ENCODE measurements at places on chromosomes 3 and 15.

DNA sequence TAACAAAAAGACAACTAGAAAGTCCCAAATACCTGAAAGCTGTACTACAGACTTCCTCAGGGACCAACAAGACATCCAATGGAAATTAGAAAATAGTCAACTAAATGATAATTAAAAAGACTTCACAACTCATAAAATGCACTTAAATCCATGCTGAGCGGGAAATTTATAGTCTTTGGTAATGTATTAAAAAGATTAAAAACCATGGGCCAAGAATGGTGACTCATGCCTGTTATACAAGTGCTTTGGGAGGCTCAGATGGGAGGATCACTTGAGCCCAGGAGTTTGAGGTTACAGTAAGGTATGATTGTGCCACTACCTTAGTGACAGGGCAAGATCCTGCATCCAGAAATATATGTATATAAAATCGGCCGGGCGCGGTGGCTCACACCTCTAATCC lies 45.0 kb downstream of the CPEB1 start:
- no peak for DNase-seq

GRCh38 chr15:45376967-45377608 lies 1.3 kb downstream of the GATM start:
- DNase-seq: no peak

DNA sequence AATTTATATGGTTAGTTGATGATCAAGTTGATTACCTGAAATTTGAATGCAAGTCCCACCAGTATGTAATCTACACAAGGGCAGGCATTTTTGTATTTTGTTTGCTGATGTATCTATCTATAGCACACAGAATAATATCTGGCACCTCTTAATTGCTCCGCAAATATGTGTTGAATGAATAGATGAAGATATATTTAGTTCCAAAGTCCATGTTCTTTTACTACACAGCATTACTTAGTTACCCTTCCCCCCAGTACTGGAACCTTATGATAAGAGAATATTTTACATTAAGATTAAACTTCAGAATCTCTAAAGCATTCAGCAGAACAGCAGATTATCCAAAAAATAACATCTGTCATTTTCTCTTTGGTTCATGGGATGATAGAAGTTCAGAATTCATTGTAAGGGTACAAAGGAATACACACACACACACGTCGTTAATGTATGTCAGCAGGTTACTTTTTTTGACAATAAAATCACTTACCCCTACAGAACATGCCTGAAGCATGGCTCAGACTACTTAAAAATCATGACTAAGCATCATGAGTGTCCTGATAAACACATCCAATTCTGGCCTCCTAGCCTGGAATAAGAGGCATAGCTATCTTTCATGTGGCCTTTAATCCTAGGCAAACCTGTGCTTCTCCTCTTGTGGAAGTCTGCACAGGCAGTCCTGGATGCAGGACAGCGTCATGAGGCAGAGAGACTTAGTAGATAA lies 148.9 kb upstream of the TBC1D5 start:
- DNase-seq: no peak

- no peak for DNase-seq
Measured at GRCh38 chr3:114242947-114243346, 5.6 kb upstream of the ZNF80 start.

- no peak for DNase-seq
Measured at GRCh38 chr15:97961067-97961954, 808 bp downstream of the ARRDC4 start.

DNA sequence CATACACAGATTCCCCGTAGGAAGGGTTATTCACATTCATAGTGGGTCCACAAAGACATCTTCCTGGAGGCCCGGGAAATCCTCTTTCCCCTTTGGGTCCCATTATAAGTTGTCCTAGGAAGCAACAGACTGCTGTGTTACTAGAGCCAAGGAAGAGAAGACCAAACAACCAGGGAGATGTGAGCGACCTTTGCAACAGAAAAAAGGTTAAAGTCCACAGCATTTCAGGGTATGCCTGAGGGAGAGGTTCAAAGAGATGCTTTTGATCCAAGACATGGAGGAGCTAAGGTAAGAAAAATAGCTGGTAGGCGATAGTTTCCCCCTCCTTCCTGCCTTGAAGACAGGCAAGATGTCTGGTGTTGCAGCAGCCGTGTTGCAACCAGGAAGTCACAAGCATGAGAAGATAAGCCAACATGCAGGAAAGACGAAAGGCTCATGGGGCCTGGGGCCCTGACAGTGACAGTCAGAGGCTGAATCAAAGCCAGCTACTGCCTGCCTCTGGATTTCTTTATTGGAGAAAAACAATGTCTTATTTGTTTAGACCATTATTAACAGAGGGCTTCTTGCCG lies 30.9 kb downstream of the EAF1 start:
- DNase-seq: no peak

- DNase-seq: no peak
Measured at GRCh38 chr3:106034313-106034712, 165.5 kb upstream of the CBLB start.

- DNase-seq: no peak
Measured at GRCh38 chr3:60399292-60399691, 852.0 kb downstream of the FHIT start.

GRCh38 chr3:127692501-127693335 lies 20.0 kb downstream of the ABTB1 start:
- DNase-seq: no peak

DNA sequence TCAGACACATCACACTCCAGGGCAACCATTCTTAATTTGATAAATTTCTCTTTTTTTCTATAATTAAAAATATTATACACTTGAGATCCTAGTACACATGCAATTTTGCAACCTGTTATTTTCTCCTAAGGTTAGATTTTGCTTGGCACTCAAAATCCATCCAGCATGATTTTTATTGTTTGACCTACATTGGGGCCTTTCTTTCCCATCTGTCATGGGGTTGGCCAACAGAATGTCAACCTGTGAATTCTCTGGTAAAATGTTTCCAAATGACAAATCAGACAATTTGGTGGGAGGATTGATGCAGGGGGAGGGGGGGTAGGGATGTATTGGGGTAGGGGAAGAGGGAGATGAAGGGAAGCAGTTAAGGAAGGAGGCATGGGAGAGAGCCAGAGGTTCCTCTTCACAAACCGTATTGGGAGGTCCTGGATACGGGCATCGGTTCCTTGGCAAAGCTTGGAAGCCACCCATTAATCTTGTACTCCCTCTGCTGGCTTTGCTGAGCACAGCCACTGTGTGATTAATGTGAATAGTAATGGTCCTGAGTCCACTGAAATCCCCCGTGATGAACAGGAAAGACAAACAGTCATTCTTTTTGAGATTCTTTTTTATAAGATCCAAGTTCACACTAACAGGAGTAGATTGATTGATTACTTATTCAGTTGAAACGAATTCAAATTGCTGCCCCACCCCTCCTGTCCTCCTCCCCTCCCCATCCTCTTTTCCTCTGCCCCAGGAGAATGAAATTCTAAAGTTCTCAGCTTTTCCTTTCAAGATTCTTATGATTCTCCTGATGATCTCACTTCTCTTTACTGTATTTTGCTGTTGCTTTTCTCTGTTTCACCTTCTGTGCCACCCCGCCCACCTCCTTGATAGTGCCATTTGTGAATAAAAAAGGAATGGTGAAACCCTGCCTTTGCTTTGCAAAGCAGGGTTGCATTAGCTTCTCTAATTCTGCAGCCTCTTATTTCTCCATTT lies 82.2 kb upstream of the SLC25A26 start:
- DNase-seq: no peak

DNA sequence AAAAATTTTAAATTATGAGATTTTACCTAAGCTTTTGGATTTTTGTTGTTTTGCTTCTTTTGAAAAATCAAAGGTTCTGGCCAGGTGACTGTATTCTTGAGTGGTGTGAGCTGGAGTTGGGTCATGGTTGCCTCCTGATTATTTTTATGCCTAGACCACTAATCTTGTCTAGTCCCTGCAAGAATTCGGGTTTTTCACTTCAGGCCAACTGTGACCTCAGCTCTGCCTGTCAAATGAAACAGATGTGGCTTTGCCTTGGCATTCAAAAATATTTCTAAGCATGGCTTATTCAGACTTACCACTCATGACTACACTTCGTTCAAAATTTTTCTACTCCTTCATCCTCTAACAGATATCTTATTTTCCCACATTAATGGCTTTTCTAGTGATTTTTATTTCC lies 25.4 kb upstream of the CDV3 start:
- DNase-seq: no peak

DNA sequence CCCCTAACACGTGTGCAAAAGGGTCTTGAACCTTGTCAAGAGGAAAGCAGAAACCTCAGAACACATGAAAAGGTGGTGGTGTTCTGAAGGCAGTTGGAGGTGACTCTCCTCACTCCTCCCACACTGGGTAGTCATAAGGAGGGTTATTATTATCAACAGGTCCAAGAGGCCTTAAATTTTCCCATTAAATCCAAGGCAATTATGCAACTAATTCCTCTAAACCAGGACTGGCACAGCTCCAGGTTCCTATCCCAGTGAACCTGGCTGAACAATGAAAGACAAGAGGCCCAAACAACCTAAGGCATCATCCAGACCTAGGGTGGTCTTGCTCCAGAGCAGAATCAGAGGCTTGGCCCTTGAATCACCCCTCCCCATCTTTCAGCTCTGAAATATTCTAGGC lies 15.0 kb downstream of the MYLK start:
- no peak for DNase-seq

GRCh38 chr3:187125319-187126031 lies 13.8 kb downstream of the RPL39L start:
- no peak for DNase-seq

DNA sequence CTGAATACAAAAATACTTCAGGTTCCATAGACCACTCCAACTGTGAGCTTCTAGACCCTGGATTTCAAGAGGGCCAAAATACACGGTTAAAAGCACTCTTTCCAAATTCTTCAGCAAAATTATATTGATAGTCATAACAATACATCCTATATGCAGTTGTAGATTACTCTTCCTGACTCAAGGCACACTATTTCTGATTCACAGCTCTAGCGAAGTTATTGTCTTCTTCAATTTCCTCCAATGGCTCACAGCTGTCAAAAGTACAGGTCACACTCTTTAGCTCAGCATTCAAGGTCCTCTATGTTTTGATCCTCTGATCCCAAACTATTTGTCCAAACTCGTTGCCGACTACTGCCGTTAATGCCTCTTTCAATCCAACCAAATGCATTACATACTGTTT lies 13.5 kb upstream of the CCDC80 start:
- DNase-seq: no peak

GRCh38 chr15:31605467-31605931 lies 278.9 kb downstream of the KLF13 start:
- DNase-seq: no peak

DNA sequence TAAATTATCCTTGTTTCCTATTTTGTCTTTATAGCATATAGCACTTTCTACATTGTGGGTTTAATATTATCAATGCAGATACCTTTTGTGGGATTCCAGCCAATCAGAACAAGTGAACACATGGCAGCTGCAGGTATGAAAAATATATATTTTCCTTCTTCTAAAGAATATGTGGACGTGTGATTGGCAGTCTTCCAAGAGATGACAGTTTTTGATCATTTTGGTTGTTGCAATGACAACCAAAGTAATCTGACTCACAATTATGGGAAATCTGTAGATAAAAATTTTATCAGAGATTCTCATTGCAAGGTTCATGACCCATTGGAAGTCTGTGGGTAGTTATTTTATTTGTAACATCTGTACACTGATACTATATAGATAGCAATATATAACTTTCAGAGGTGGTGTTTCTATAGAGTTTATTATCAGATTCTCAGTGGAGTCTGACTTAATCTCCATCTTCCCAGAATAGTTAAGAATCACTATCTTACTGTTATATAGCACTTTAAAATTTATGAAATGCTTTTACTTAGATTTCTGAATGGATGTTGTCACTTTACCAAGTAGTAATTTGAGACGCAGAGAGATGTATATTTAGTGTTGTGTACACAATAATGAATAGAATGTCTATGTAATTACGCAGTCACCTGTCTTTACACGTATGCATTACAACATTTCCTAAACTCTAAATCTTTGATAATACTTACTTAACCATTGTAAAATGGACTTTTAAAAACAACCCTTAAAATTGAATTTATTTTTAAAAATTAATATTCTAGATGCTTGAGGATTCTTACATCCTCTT lies 82.5 kb downstream of the STT3B start:
- DNase-seq: no peak

DNA sequence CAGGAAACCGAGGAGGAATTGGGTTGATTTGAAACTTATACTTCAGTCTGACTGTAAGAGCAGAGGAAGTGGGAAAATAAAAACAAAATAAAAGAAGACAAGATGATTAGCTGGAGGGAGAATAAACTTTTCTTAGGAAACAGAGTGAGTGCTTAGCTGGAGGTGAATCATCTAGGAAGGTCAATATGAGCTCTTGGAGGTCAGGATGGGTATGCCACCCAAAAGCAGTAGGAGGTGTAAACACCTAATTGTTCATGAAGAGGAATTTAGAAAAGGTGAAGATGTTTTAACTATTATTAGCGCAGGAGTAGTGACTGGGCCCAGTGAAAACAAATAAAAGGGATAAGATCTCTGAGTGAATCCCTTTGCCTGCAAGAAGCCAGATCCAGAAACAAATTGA lies 39.9 kb upstream of the ARL14 start:
- no peak for DNase-seq

DNA sequence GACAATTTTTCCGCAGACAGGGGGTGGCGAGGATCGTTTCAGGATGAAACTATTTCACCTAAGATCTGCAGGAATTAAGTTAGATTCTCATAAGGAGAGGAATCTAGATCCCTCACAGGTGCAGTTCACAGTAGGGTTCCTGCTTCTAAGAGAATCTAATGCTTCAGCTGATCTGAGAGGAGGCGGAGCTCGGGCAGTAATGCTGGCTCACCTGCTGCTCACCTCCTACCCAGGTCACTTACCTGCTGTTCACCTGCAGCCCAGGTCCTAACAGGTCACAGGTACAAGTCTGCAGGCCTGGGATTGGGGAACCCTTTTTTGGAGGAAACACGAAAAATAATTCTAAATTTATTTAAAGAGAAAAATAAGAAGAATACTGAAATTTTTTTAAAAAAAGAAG lies 406.8 kb downstream of the MCTP2 start:
- DNase-seq: no peak

DNA sequence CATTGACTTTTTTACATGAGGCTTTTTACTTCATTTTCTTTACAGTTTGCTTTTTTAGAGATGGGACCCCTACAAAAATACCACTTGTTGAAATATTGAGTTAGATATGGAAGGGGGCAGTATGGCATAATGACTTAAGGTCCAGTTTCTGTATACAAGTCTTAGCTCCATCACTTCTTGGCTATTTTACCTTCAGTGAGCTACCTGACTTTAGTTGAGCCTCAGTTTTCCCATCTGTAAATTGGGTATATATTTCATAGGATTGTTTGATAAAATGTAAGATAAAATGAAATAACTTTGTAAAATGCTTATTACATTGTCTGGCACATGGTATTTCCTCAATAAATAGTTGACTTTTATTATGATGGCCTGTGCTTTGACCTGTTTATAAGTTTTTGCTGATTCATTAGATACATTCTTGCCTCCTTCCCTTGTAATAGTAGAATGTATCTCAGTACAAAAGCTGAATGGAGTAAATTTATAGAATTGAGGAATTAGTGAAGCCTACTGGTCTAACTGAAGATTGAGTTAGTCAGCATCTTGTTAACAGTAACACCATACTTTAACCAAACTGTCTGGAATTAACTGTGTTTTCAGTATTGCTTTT lies 27.6 kb downstream of the TBC1D23 start:
- DNase-seq: no peak
